ENCODE measurements at places on chromosomes 13 and 19. TPM values are rescaled to one million over a fixed set of nuclear protein-coding genes. Genes with fewer than 3 reads are reported as not detected.

Gene KLK3
- not detected for total RNA-seq

Gene ZNF285
- 5.8 TPM for total RNA-seq

Gene TNFSF13B
- total RNA-seq = 0.70 TPM

Gene MAMSTR
- total RNA-seq = 0.09 TPM

Gene TNNI3
- total RNA-seq = not detected

Gene MATK
- total RNA-seq = 0.34 TPM
